NCI-H345 (cell line): ENCODE measurements at places on chromosomes 12 and 14.

- no peak for DNase-seq
Measured at GRCh38 chr12:76702946-76703345, 61.0 kb upstream of the ZDHHC17 start.

GRCh38 chr14:66746316-66747006 is 238.5 kb downstream of the GPHN start:
- peak; percentile 1 for DNase-seq

DNA sequence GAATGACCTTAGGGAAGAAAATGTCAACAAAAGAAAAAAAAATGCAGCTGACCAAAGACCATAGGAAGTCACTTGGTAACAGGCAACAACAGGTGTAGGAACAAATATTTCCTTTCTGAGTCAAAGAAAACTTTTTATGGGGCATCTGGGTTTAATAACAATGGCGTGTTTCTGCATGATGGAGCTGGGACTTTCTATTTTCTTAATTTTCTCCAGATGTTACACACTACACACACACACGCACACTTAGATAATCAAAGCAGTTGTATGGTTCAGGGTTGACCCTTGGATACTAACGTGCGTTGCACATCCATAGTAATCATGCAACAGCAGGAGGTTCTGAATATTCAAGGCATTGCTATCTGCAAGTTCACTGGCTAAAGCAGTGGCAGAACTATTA is 47.9 kb upstream of the NTF3 start:
- no peak for DNase-seq

GRCh38 chr14:79712302-79712950 is 498.9 kb downstream of the DIO2 start:
- DNase-seq = no peak

DNA sequence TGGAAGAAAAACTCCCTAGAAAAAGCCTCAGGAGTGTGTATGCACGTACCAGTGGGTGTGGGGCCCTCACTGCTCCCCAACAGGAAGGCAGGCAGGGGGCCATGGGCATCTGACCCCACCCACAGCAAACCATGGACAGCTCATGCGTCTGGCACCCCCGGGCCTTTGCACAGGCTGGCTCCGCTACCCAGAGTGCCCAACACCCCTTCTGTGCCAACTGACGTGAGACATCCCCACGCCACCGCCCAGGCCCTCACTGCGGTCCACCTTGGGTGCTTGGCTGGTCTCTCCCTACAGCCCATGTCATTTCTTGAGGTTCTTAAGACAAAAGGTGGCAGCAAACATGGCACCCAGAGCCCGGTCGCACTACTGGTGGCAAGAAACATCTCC is 91.4 kb downstream of the NCOR2 start:
- DNase-seq = no peak

DNA sequence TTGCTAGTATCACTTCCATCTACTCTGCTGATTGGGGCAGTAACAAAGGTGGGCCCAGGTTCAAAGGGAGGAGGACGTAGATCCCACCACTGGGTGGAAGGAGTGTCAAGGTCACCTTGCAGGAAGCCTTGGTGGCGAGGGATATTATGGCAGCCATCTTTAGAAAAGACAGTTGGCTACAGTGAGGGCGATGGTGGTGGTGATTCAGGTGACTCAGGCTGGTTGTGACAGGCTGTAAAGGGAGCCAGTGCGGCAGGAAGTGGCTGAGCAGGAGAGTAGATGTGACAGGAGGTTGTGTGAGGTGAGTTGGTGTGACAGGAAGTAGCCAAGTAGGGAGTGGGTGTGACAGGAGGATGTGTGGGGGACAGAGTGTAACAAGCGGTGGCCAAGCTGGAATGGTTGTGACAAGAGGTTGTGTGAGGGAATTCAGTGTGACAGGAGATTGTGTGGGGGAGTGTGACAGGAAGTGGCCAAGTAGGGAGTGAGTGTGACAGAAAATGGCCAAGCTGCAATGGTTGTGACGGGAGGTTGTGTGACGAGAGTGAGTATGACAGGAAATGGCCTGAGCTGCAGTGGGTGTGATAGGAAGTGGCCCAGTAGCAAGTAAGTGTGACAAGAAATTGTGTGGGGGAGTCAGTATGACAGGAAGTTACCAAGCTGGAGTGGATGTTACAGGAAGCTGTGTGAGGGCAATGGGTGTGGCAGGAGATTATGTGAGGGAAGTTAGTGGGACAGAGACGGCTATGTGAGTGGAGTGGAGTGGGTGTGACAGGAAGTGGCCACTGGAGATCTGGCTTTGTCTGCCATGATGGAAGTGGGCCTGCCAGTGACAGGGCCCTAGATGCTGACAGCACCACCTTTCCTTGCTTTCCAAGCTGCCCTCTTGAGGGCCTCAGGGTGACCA is 136.5 kb upstream of the MYL2 start:
- no peak for DNase-seq

- DNase-seq = no peak
Measured at GRCh38 chr12:52630008-52630500, 11.7 kb upstream of the KRT73 start.

GRCh38 chr14:104556256-104557021 is 23.1 kb upstream of the C14orf180 start:
- peak; percentile 25 for DNase-seq

GRCh38 chr12:3116106-3116844 is 39.1 kb downstream of the TSPAN9 start:
- no peak for DNase-seq

GRCh38 chr14:34223373-34224148 is 238.5 kb downstream of the SPTSSA start:
- DNase-seq = no peak

GRCh38 chr12:53452159-53453077 is 516 bp downstream of the PCBP2 start:
- DNase-seq = peak; percentile 77

DNA sequence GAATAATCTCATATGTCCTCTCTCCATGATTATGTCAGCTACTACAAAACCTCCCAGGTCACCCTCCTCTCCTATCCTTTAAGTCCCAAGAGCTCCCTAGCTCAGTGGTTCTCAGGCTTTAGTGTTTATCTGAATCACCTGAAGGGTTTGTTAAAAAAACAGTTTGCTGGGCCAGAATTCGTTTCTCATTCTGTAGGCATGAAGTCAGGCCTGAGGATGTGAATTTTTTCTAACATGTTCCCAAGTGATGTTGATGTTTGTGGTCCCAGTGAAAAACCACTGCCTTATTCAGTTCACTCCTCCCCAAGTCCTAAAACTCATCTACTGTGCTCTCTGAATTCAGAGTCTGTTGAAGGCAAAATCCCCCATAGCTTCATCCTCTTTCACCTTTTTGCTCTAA is 241.4 kb downstream of the ETNK1 start:
- DNase-seq = no peak

GRCh38 chr12:18897823-18898222 is 159.9 kb downstream of the CAPZA3 start:
- no peak for DNase-seq

DNA sequence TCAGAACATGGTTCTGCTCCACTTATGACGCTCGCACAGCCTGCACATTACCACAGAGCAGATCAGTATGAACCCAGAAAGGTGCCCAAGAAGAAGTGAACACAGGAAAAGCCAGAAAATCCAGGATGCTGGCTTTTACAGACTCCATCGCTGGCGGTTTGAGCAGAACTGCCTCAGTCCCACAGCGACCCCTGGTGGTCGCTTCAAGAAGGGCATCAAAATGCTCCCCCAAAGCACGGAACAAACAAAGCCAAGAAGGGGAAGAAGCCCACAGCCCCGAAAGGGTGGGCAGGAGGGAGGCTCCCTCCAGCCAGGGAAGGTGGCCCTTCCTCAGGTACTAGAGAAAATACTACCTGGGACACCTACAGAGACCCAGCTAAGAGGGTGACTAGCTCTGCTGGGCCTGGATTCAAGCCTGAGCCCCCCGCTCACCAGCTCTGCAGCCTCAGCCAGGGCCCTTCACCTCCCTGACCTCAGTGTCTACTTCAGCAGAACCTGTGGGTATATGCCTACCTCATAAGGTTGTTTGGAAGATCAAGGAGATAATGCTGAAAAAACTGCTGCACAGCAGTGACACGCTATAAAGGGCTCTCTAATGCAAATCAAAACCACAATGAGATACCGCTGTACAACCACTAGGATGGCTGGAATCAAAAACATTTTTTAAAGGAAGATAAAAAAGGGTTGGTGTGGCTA is 98.1 kb downstream of the NCOR2 start:
- no peak for DNase-seq

DNA sequence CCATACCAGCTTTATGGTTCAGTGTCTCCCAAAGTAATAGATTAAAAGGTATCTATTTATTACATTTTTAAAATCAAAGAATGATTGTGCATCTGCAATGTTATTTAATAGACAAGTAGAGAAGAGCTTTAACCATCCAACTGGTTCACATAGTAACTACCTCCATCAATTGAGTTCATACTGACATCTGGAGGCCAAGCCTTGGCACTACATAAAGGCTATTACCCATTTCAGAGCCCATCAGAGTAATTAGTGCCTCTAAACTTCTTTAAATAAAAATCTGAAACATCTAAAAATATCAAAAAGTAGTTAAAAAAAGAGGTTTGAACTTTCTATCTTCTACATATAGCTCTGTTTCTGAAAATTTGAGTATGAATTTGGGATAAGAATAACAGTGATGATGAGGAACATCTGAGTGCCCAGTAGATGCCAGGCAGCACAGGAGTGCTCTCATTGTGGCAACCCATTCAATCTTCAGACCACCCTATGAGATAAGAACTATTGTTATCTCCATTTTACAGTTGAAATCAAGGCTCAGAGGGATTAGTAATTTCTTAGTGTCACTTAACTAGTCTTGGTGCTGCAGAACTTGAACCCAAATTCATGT is 132.9 kb upstream of the DAAM1 start:
- DNase-seq = peak; percentile 53

- peak; percentile 57 for DNase-seq
Measured at GRCh38 chr12:51341251-51342007, 5.0 kb downstream of the CELA1 start.

- no peak for DNase-seq
Measured at GRCh38 chr12:128637642-128638606, 185.8 kb downstream of the SLC15A4 start.

DNA sequence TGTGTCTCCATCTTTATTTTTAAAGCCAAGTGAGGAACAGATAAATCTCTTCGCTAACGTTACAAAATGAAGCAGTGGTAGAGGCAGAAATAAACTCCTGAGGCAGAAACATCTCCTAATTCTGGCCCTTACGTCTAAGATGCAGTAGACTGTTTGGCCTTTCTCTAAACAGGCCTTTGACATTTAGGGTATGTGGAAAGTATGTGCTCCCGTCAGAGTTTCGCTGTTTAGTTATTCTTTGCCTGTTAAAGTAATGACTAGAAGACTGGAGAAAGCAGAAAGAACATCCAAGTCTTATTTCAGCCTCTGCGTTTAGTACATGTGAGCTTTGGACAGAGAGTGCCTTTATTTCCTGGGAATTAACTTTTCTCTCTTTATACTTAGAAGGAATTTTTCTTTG is 216.6 kb downstream of the RAD51B start:
- no peak for DNase-seq

DNA sequence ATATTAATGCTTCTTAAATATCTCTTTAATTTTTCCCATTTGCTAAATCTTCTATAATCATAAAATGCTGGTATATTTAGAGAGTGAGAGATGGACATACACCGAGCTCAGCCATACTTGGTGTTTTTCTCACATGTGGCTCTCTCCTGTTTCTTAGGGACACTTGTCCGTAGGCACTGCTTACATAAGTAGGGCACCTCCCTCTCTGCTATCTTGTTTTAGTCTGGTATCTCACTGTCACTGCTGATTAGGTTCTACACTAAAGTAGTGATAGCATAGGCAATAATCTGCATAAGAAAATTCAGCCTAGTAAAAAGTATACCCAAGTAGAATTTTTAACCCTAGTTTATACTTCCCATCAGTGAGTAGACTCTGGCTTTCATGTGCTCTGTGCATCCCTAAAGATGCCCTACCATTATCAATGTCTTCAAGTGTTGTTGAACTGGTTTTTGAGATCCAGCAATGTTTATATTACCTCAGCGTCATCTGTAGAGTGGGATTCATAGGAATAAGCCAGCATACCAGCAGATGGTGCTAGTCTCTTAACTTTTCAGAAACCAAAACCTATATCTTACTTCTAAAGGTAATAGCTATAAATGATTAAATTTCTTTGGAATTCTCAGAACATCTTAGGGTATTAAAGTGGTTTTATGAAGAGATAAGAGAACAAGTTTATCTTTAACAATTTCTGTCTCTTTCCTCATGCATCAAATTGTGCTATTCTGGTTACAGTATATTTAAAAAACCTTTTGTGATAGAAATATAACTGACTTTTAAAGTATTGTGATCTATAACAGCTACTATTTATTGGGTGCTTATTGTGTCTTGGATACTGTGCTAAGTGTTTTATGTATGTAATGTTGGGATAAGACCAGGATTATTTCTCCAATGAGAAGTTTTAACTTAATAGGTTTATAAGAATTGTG is 32.9 kb downstream of the ARID2 start:
- DNase-seq = no peak

DNA sequence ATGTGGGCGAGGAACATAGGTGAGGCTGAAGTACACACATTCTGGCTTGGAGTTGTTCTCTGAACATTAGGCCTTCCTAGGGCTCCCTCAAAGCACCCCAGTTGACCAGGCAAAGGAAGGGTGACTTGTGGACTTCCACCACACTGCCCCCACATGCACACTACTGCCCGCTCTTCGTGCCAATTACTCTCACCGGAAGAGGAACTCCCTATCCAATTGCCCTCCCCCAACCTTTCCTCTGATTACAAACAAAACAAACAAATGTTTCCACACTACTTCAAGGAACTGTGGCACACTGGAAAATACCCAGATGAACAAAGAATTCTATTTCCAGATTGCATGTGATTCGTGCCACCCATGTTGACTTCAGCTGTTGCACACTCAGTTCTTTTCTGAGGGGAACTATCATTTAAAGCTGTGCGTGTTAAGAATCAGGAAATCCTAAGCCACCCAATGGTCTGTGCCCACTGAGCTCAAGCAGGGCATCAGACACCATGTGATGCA is 139.3 kb downstream of the SSPN start:
- no peak for DNase-seq

GRCh38 chr12:28817524-28817923 is 331.6 kb upstream of the FAR2 start:
- DNase-seq = no peak

- no peak for DNase-seq
Measured at GRCh38 chr12:7711133-7711532, at the start of gene DPPA3. Gene DPPA3 (plus strand): TSS chr12:7711433. CDS start chr12:7711571, 138 bp downstream.

GRCh38 chr12:123388951-123389559 is 5.1 kb downstream of the KMT5A start:
- DNase-seq = no peak

- DNase-seq = no peak
Measured at GRCh38 chr12:27194644-27195043, 49.4 kb upstream of the STK38L start.

GRCh38 chr14:97271451-97271960 is 474.3 kb downstream of the VRK1 start:
- DNase-seq = no peak

- no peak for DNase-seq
Measured at GRCh38 chr12:51818566-51819300, 29.8 kb downstream of the FIGNL2 start.

GRCh38 chr14:92464156-92464555 is 49.4 kb upstream of the RIN3 start:
- no peak for DNase-seq

DNA sequence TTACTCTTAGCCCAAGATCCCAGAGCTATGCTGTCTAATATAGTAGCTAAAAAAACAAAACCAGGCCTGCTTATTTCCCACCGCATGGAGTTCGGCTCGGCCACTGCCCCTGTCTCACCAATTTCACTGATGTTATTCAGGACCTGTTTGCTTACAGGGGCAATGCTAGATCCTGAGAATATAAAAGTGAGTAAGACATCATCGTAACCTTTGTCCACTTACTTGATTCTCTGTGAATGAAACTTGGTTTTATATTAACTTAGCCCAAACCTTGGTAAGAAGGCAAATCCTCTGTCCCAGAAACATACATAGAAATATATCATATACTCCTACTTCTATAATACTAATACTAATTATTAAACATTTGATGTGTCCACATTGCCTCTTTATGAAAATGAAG is 56.6 kb downstream of the RNFT2 start:
- DNase-seq = no peak
